ENCODE measurements at places on chromosomes 11 and 22.

GRCh38 chr11:118152552-118153471 is at the start of gene SCN4B:
SCN4B (minus strand) TSS chr11:118152823; CDS start chr11:118152673, 150 bp downstream.
- DNase-seq: peak; percentile 22

DNA sequence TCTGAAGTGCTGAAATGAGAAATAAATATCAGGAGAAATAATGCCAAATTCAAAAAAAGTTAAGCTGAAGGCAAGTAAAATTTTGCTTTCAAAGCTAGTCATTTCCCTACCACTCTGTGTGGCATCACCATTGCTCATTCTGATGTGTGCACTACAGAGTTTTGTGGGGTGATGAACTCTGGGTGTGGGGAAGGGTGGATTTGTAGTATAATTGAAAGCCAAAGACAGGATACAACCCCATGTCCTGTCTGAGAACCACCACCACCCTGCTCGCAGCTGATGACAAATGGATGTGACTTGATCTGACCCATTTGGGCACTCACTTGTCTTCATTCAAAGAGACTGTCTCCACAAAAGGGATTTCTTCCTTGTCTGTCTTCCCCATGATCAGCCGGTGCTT is 19.3 kb upstream of the TMEM9B start:
- no peak for DNase-seq

DNA sequence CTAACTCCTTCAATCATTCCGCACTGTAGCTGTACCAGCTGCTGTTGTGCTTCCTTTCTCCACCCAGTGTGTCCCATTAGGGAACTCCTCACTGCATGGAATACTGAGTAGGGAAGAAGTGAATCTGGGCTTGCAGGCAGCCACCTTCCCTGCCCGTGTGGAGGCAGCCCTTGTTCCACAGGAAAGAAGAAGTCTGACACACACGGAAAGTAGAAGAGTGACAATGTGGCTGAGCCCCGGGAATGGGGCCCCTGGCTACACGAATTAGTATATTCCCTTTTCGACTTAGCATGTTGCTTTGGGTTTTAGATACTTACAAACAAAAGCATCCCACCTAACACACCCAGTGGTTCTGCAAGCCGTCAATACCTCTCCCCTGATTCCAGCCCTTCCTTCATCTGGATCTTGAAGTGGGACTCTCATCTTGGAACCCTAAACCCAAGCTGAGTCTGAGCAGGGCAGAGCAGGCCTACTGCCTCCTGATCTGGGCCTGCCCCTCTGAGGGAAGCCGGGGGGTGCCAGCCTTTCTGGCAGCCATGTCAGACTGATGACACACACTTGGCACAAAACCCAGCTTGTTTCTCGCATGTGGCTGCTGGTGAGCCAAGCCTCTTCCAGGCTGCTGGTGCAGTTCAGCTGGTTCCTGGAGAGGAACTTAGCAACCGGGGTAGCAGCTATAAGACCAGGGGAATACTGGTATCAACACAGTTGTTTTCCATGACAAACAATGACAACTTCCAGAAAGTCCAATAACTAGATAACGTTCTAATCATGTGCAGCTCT is 71.6 kb downstream of the C11orf58 start:
- DNase-seq: peak; percentile 47

DNA sequence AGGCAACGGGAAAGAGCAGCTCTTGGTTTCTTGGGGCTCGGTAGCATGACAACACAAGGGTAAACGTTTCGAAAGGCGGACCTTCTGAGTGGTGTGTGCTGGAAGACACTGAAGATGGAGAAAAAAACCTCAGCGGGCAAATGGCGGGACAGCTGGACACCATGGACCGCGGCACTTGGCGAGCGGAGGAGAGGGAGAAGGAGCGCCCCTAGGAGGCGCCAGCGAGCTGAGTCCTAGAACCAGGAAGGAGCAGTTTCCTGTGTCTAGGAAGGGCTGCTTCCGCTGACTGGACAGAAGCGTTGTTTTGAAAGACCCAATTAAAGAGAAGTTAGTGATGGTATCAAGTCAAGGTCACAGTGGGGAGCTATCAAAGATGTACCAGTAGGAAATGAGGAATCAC is 44.0 kb upstream of the OPCML start:
- no peak for DNase-seq

- no peak for DNase-seq
Observed at GRCh38 chr11:111044751-111045406, 200.6 kb upstream of the POU2AF2 start.

DNA sequence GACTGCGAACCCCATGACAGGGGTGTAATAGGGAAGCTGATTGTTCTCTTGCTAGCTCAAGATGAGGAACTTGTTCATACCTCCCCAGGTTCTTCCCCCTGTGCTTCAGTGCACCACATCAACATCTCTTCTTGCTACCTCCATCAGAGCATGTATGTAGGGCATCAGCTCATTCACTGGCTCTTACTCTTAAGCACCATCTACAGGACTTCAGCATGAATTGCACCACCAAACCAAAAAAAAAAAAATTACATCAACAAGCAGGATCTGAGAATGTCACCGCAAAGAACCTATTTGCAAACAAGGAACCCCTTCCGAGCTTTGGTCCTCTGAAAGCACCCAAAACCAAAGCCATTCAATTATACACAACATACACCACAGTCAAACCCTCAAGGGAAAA is 2226.5 kb upstream of the RAG2 start:
- DNase-seq: no peak

GRCh38 chr22:32674925-32675825 is 126.3 kb upstream of the TIMP3 start:
- peak; percentile 32 for DNase-seq

GRCh38 chr22:31530823-31531195 is 34.5 kb downstream of the SFI1 start:
- peak; percentile 56 for DNase-seq

DNA sequence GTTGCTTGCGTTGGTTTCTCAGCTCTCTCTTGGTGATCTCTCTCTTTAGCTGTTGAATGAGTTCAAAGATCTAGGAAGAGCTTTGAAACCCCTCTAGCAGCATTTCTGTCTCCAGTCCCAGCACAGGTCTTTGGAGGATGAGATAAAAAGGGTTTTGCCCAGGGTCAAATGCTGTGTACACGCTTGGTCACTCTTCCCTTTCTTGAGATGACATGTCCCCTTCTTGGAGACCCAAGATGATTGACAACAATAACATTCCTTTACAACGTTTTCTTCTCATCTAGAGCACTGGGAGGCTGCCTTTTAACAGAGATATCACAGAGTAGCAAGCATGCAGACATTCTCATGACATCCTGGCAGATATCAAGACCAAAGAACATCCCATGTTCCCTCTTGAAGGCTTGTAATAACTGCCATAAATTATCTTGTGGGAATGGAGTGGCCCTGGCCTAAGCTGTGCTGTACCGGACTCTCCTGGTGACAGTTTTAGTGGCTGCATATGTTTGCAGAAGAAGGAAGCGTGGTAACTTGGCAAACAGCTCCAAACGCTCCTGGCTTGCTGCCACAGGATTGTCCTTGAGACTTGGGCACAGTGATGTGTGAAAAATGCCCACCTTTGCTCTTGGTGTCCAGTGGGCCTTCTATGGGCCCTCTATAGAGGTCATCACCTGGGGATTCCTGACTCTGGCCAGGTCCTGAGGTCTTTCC is 107.8 kb downstream of the PTPRJ start:
- DNase-seq: no peak

GRCh38 chr11:20873054-20873453 is 203.7 kb downstream of the NELL1 start:
- DNase-seq: no peak

GRCh38 chr11:363948-364761 is 5.1 kb upstream of the B4GALNT4 start:
- peak; percentile 25 for DNase-seq

DNA sequence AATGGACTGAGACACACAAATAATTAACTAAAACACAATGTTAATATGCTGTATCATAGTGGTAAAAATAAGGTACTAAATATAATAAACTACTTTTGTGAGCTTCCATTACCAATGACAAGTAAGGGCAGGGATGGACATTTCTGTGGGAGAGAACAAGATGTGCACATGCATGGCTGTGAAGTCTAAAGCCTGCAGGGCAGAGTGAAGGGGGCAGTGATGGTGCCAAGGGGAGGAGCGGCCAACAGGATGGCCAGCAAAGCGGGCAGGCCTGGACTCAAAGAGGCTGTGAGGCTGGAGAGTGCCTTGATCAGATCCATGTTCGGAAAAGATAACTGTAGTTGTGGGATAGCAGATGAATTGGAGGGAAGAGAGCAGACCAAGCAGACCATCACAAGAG is 12.5 kb downstream of the DESI1 start:
- DNase-seq: no peak

DNA sequence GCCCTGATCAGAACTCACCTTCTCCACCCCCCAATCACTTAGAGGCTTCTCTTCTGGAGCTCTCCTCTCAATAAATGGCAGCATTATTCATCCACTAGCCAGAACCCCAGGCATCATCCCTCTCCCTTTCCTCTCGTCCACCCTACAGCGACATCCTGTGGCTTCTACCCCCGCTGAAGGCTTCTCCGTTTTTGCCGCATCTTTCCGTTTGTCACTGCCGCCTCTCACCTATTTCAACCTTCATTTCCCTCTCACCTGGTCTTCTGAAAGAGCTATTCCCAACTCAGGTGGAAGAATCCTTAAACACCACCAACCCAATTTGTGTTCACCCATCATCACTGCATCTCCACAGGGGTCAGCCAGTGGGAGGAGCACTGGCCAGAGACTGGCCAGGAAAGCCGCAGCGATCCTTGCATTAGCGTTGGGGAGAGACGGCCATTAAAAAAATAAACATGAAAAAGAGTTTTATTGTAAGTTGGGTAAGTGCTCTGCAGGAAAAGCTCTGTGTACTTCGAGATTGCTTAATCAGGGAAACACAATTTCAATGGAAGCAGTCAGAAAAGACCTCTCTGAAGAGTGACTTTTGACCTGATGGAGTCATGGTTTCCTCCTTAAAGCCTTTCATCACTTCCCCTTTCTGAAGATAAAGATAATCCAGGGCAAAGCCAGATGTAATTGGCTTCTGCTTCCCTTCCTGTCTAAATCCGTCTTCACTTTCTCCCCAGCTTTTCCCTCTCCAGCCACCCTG is 36.7 kb downstream of the SPATA19 start:
- no peak for DNase-seq

DNA sequence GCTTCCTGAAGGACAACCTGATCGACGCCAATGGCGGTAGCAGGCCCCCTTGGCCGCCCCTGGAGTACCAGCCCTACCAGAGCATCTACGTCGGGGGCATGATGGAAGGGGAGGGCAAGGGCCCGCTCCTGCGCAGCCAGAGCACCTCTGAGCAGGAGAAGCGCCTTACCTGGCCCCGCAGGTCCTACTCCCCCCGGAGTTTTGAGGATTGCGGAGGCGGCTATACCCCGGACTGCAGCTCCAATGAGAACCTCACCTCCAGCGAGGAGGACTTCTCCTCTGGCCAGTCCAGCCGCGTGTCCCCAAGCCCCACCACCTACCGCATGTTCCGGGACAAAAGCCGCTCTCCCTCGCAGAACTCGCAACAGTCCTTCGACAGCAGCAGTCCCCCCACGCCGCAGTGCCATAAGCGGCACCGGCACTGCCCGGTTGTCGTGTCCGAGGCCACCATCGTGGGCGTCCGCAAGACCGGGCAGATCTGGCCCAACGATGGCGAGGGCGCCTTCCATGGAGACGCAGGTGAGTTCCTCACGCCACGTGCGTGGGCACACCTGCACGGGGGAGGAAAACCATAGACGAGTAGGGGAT is 1.5 kb downstream of the BCR start:
- no peak for DNase-seq

All from fibroblast of the aortic adventitia (primary cell).